ENCODE measurements at places on chromosomes 3 and 15.
A peak's percentile ranks its signal among the peaks of the same experiment; 100 is the strongest.

DNA sequence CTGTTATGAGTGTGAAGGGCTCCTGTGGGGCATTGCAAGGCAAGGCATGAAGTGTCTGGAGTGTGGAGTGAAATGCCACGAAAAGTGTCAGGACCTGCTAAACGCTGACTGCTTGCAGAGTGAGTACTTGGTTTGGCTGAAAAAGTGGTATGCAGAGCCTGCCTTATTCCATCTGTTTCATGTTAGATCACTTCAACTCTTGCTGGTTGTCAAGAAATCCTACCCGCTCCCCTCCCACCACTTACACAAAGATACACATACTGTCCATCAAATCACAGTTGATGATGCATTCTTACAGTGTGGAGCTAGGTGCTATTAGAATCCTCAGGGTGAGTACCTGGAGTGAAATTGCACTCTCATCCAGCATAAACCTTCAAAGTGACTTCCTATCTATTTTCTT lies 272.1 kb downstream of the UNC13C start:
- DNase-seq, result no peak

DNA sequence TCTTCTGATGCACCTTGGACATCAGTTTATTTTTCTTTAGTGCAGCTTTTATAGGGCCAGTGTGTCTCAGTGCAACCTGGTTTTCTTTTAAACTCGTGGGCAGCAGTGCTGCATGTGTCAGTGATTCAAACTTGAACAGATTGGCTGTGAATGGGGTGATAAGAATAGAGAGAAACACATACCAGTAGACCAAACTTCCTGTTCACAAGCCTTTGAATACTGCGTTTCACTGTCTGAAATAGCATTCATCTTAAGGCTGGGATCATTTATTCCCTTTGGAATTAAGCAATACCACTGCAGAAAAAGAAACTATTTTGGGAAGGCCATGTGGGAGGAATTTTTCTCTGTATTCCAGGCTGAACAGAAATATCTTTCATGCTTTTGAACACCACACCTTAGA lies 51.7 kb downstream of the PHLDB2 start:
- DNase-seq, result no peak

GRCh38 chr3:72938471-72939265 lies 50.8 kb downstream of the GXYLT2 start:
- peak; percentile 81 for DNase-seq

DNA sequence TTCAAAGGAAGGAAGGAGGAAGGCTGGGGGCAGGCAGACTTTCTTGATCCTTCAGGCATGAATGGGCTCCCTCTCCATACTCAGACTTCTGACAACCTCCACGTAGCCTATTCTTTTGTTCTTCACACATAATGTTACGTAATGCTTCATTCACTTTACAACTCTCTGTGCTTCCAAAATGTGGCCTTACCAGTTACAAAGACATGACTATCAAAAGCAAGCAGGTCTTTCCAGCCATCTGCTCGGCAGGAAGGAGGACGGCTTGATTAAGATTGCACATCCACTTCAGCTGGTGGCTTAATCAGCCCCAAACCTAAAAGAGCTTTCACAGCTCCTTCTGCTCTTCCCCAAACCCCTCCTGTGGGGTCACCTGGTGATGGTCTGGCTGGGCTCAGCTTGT lies 263.2 kb downstream of the XXYLT1 start:
- DNase-seq, result no peak

DNA sequence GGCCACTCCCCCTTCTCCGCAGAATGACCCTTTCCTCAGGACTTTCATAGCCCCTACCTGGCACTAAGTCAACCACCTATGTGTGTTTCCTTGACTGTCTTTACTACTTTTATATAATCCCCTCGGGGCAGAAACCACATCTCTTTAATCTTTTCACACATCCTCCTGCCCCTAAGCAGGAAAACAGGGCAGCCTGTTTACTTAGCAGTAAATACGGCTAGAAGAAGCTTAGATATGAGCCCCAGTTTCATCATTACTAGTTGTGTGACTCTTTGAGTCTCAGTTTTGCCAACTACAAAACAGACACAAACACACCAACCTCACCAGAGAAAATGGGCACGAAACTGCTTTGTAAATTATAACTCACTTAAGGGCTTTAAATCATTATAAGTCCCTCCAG lies 98.3 kb downstream of the CYP19A1 start:
- no peak for DNase-seq

GRCh38 chr15:27623149-27623548 lies 476.0 kb downstream of the OCA2 start:
- DNase-seq, result no peak

- DNase-seq, result no peak
Observed at GRCh38 chr15:79529157-79529785, 97.1 kb downstream of the MINAR1 start.

DNA sequence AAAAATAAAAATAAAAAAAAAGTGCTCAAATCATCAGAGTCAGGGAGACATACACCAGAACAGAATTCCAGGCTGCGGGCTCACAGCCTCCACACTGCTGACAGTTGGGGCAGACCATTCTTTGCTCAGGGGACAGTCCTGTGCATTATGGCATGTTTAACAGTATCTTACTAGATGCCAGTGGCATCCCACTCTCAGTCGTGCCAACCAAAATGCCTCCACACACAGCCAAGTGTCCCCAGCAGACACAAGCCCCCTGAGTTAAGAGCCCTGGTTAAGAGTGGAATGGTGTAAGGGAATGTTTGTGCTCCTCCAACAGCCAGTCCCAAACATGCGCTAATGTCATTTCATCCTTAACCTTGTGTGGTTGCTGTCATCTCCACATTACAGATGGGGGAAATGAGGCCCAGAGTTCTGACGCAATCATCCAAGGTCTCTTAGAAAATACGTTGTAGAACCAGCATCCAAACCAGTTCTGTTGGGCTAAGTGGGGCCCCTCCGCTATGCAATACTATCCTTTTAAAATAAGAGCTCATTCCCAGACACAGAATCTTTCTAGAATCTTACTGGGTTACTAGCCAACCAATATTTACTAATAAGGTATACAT lies 26.0 kb downstream of the CFAP92 start:
- DNase-seq, result no peak

GRCh38 chr15:43977072-43977884 lies 150.5 kb downstream of the WDR76 start:
- no peak for DNase-seq

Measured in testis (tissue), 5 donors.